ENCODE measurements at places on chromosomes 6 and 20.

- peaks cover 3% of the 10 kb centered on the region for H3K4me1 ChIP-seq
- no peak overlapping the region for H3K4me3 ChIP-seq
- peaks cover 27% of the 10 kb centered on the region for H3K36me3 ChIP-seq
Measured at GRCh38 chr6:63677282-63677681, 41.7 kb downstream of the PHF3 start.

DNA sequence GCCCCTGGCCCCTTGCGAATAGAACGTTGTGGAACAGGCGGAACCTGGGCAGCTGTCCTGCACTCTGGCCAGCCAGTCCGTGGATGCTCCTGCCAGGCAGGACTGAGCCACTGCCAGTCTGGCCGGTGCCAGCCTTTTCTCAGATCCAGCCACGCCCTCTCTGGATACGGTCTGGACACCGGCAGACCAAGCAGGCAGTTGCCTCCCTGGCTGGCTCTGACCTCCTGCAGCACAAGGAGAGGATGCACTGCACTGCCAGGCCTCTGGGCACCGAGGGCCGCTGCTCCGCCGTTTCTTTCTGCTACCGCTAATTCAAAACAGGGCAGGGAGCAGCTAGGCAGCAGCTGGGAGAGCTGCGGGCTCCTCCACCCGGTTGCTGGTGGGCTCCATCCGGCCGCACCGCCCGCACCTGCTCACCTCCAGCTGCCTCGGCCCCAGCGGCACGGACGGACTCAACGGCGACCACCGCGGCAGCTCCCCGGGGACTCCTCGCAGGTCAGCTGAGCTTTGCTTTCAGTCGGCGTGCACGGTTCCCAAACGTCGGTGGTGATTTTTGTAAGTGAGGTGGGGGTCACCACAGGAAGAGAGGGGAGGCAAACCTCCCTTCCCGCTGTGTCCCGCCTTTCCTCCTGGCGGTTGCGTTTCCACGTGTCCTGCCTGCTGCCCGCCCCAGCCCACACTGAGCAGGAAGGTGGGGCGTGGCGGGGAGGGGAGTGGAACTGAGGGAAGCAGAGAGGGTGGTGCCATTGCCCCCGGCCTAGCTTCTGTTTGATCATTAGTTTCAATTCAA lies 30.3 kb upstream of the AFDN start:
- H3K27ac ChIP-seq = no peak overlapping the region
- H3K36me3 ChIP-seq = no peaks in the 10 kb centered on the region
- peak overlapping the region; percentile 50 for H3K4me3 ChIP-seq
- DNase-seq = peak; percentile 31

GRCh38 chr6:132730560-132730959 lies 16.7 kb upstream of the VNN1 start:
- no peak overlapping the region for H3K27ac ChIP-seq
- no peaks in the 10 kb centered on the region for H3K27me3 ChIP-seq
- H3K4me3 ChIP-seq = no peak overlapping the region
- DNase-seq = no peak
- peaks cover 16% of the 10 kb centered on the region for H3K4me1 ChIP-seq
- peaks cover 4% of the 10 kb centered on the region for H3K36me3 ChIP-seq

DNA sequence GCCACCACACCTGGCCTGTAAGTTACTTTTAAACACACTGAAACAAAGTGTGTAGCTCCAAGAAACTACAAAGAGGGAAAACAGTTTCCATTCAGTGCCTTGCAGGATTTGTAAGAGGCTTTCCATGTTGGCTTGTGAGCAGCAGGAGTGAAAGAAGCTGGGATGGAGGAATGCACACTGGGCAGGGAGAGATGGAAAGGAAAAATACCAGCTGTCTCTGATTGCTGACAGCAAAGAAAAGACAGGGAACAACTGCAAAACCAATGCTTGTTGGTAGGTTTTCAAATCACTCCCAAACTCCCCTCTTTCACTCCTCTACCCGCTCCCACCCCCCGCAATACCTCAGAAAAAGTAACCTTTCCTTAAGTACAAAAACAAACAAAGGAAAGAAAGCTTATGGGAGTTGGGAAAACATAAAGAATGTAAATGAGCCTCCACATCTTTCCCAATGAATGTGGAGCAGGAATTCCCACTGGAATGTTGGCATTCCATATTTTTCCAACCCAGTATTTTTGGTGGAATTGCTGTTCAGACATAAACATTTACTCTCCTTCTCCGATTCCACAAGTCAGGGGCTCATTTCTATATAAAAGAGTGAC lies 166.1 kb downstream of the THBS2 start:
- no peak overlapping the region for H3K27ac ChIP-seq
- no peak overlapping the region for H3K4me3 ChIP-seq
- H3K4me1 ChIP-seq = no peaks in the 10 kb centered on the region
- H3K36me3 ChIP-seq = peaks cover 2% of the 10 kb centered on the region
- peaks cover 2% of the 10 kb centered on the region for H3K27me3 ChIP-seq

- H3K27ac ChIP-seq = no peak overlapping the region
- no peak for DNase-seq
- no peaks in the 10 kb centered on the region for H3K4me1 ChIP-seq
- H3K27me3 ChIP-seq = peaks cover 16% of the 10 kb centered on the region
- no peak overlapping the region for H3K4me3 ChIP-seq
- H3K36me3 ChIP-seq = no peaks in the 10 kb centered on the region
Measured at GRCh38 chr20:57564951-57565642, 4.2 kb downstream of the PCK1 start.

DNA sequence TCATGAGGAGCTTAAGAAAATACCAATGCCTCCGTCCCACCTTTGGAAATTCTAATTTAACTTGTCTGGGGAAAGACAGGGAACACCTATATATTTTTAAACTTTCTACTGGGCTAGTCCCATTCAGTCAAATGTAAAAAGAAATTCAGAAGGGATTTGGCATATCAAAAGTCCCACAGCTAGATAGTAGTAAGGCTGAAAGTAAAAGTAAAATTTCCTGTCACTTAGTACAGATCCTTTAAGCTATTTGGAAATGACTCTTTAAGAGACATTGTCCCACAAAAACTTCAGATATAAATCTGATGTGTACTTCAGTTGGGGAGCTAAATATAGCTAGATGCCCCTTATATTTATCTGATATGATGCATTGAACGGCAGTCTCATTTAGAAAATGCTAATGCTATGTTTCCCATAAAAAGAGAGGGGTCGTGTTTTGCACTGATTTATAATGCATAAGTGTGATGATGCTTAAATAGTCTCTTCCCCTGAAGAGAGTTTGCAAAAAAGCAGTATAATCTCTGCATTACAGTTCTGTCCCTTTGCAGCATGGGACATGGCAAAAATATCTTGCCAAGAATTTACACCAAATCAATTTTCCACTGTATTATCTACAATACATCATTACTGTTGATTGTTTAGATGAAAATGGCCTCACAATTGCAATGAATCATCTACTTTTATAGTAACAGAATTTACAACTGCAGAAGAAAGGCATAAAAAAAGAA lies 860.8 kb upstream of the MAP3K7 start:
- H3K27me3 ChIP-seq = no peaks in the 10 kb centered on the region
- no peak for DNase-seq
- no peaks in the 10 kb centered on the region for H3K36me3 ChIP-seq
- no peak overlapping the region for H3K27ac ChIP-seq

GRCh38 chr6:29131691-29132090 lies 23.8 kb downstream of the OR2J3 start:
- no peak overlapping the region for H3K4me3 ChIP-seq
- H3K27me3 ChIP-seq = peaks cover 20% of the 10 kb centered on the region
- no peaks in the 10 kb centered on the region for H3K4me1 ChIP-seq
- H3K36me3 ChIP-seq = no peaks in the 10 kb centered on the region
- H3K27ac ChIP-seq = no peak overlapping the region

DNA sequence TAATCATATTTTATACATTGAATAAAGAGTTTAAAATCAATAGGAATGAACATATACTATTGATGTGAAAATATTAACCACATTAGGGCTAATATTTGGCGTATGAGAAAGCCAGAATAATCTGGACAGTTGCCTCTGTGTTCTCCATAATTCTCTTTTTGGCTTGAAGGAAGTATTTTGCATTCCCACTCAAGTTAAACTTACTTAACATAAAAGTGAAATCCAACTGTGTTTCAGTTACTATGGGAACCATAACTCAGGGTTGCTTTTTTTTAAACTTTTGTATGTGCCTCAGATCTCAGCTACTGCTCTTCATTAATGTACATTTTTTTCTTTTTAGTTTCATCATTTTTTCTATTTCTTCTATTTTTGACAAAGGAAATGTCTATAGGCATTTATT lies 479.8 kb downstream of the NKAIN2 start:
- no peak overlapping the region for H3K4me3 ChIP-seq
- no peaks in the 10 kb centered on the region for H3K27me3 ChIP-seq
- H3K36me3 ChIP-seq = no peaks in the 10 kb centered on the region
- no peaks in the 10 kb centered on the region for H3K4me1 ChIP-seq

GRCh38 chr20:32453467-32454163 lies 95.5 kb downstream of the ASXL1 start:
- no peak for DNase-seq

DNA sequence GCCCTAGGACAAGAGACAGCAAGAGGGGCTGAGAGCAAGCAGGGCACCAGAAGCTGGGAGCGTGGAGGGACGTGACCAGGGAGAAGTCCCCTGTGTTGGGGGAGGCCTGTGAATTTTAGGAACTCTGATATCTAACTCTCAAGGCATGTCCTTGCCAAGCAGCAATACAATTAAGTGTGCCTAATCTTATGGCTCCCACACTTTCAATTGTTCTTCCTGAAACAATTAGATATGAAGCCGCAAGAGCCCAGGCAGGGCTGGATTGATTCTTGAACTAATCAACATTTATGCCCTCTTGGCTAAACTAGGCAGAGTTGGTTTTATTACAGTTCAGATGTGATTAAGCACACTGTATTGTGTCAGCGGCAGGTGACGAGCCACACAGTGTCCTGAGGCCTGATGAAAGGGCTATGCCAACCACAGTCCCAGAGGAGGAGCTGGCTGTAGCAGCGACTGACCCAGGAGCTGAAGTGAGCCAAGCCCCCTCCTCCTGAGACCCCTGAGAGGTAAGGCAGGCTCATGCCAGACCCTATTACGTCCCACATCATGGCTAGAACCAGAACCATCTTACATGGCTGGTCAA lies 4.2 kb upstream of the MAVS start:
- no peak overlapping the region for H3K4me3 ChIP-seq
- H3K4me1 ChIP-seq = peaks cover 16% of the 10 kb centered on the region
- no peak overlapping the region for H3K27ac ChIP-seq

DNA sequence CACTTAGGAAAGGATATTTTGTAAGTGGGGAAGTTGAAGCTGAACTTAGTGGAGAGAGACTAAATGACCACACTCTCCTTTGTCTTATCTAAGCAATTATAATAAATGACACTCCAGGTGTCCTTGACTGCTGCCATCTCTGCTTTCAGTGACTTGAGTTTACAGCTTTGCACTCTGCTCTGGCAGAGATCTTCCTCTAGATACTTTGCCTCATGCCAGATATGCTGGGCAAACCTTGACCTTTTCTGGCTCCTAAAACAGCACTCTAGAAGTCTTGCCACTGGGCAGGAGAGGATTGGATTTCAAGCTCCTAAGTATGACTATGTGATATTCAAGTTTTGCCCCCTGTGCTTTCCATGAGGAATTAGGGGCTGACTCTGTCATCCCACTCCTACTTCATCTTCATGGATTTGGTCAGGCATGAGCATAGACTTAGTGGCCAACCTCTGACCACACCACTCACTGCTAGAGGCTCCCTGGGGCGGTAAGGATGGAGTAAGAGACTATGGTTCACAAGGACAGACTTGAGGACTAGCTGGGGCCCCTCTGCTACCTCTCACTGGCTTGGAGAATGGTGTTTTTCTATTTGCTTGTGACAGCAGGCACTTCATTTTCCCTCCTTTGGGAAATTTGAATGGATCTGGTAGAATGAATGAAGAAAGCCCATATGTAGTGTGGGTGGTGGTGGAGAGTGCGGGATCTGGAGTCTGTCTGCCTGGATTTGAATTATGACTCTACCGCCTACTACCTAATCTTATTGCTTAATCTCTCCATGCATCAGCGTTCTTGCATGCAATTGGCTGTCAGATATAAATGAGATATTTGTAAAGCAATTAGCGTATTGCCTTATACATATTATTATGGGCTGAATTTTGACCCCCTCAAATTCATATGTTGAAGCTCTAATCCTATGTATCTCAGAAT lies 191.4 kb downstream of the REV3L start:
- peaks cover 16% of the 10 kb centered on the region for H3K36me3 ChIP-seq
- DNase-seq = no peak
- no peak overlapping the region for H3K27ac ChIP-seq
- H3K27me3 ChIP-seq = no peaks in the 10 kb centered on the region
- no peak overlapping the region for H3K4me3 ChIP-seq

DNA sequence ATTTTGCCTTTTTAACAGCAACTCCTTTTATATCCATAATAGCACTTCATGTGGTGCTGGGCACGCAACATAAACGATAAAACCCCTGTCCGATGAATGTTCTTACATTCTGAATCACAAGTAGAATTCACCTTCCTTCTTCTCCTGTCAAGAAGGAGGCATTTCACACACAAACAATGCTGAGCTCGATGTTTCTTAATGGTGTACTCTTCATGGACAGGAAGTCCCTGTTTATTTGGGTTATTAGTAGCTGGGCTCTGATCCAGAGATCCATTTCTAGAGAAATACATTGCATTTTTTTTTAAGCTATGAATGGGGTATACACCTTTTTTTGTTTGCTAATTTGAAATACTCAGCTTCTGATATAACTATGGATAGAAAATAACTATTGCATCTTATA lies 82.4 kb downstream of the PPP1R3G start:
- H3K27me3 ChIP-seq = no peaks in the 10 kb centered on the region
- no peak overlapping the region for H3K4me3 ChIP-seq
- DNase-seq = no peak

DNA sequence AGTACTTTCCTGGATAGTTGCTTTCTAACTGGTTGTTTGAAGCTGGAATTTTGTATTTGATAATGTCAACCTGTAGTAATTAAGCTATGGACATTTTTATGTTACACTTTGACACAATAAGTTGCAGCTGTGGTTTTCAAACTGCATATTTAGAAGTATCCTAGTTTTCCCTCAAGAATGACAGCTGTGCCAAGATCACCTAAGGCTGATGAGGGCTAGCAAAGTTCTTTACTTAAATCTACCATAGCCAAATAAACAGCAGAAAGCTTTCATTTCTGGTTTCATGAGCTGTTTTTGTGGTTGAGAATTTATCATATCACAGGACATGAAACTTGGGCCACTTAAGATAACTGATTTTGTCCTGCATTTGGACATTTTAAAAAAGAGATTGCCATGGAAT lies 30.6 kb downstream of the FAM229B start:
- peaks cover 14% of the 10 kb centered on the region for H3K4me1 ChIP-seq
- H3K36me3 ChIP-seq = no peaks in the 10 kb centered on the region

DNA sequence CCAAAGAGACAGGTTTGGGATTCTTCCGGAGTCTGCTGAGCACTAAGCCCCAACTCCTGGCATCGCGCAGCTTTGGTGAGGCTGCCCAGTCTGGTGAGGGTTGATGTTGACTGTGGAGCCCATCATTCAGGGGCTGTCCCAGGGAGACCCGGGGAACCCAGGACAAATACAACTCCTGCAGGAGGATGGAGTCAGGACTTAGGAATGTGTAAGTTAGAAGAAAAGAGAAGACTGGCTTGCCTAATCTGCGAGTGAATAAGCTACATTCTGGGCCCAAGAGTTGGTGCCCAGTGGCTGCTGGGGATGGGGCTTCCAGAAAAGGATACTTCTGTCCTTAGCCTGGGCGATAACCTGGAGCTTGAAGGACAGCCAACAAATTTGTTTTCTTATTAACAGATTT lies 47.9 kb downstream of the STK35 start:
- no peaks in the 10 kb centered on the region for H3K36me3 ChIP-seq
- H3K4me3 ChIP-seq = no peak overlapping the region
- DNase-seq = no peak
- H3K27me3 ChIP-seq = no peaks in the 10 kb centered on the region

Data from activated naive CD8-positive, alpha-beta T cell treated with anti-CD3 and anti-CD28 coated beads, Interleukin-2, amount 10 ng/mL, durations not matched to agents 7 days and 5 days (primary cell).